Karpas-422 (cell line): ENCODE measurements at places on chromosomes 13 and 19. TPM values are rescaled to one million over a fixed set of nuclear protein-coding genes. Genes with fewer than 3 reads are reported as not detected.

DNA sequence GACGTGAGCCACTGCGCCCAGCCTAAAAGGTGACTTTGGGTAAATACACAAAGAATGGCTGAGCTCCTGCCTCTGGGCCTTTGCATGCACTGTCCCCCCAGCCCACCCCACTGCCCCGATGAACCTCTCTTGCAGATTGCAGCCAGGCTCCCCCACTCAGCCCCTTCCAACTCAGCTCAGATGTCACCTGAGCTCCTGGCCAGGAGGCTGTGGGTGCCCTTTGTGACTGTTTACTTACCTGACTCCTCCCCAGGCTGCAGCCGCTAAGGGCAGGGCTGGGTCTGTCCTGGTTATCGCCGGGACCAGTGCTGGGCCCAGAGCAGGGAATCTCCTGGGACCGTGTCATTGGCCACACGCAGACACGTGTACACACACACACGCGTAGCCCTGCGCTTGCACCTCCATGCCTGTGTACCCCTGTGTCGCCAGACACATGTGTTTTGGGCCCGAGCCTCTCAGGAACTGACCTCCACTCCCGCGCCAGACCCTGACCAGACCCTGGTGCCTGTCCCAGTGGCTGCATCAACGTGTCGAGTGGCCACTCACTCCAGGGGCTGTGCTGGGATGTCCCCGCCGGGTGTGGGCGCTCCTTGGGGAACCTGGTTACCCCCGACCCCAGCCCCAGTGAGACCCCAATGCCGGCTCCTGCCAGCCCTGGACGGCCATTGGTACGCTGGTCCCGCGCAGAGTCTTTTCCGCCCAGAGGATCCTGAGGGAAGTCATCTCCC lies 18.7 kb downstream of the EFNA2 start:
- no peak for DNase-seq

DNA sequence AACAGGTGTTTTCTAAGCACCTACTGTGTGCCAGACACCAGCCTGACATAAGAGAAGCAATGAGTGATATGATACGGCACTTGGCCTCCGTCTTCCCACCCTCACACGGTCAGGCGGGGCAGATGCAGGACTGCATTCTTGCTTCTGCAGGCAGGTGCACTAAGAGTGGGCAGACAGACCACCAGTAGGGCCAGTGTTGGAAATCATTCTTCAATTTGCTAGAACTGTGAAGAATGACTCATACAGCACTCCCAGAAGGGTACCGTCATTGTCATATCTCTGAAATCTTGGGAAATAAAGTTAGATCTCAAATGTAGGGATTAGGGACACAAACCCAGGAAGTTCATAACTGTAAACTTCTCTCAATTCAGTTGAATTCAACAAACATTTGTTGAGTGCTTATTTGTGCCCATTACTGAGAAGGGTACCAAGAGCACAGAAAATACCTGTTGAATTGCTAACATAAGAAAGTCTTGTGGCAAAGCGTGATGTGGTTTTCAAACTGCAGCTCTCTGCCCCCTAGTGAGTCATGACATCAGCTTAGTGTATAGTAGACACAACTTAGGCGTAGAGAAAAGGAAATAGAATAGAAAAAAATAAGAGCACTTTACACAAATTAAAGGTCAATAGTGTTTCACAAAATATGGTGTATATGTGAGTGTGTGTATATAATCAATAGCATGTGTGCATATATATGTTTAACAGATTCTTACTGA lies 76.1 kb downstream of the TEX26 start:
- DNase-seq = no peak

DNA sequence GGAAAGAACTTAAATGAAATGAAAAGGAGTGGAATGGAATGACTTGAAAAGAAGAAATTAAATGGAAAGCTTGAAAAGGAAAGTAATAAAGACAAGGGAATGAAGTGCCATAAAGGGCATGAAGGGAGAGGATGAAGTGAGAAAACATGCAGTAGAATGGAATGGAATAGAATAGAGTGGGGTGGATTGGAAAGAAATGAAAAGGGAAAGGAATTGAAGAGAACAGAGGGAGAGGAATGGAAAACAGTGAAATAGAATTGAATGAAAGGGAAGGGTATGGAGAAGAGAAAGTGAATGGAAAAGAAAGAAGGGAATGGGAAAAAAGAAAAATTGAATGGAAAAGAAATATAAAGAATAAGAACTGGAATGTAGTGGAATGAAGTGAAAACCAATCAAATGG lies 9.2 kb upstream of the ZNF180 start:
- no peak for DNase-seq

The ADAMTS10 gene
- not detected in 2 replicates for total RNA-seq

The SMAD9 gene
- total RNA-seq = 0.19 TPM in 1 of 2 replicates, not detected in the other

The CPT1C gene
- 0.26 and 1.3 TPM in 2 replicates for total RNA-seq
